ENCODE measurements at places on chromosomes 1 and 21.
A peak's percentile ranks its signal among the peaks of the same experiment; 100 is the strongest.

- DNase-seq = peak; percentile 80
Observed at GRCh38 chr1:187244623-187245022, 415.9 kb downstream of the PLA2G4A start.

DNA sequence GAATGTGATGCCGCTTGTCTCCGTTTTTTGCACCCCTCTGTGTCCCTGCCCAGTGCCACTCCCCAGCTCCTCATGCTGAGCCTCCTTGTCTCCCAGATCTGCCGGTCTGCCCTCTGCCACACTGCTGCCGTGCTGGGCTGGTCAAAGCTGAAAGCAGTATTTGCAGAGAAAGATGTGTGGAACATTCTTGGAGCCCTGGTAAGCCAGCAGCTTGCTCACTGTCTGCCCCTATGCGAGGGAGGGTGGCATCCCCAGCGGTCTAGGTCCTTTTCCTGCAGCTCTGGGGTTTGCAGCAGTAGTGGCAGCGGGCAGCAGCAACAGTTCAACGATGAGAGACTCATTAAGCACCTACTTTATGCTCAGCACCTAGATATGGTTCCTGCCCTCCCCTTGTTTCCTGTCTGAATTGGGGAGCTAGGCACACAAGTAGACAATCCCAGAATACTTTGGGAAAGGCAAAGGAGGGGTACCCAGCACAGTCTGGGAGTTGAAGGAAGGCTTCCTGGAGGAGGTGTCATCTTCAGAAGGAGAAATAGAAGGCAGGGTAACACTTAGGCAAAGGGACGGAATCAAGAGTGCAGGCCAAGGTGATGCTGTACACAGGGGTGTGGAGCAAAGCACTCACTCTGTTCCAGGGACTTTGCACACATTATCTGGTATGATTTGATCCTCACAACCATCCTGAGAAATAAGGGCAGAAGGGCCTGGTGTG lies 63.1 kb downstream of the KIF21B start:
- no peak for DNase-seq

GRCh38 chr1:21764615-21765423 lies 18.1 kb downstream of the USP48 start:
- DNase-seq = no peak

DNA sequence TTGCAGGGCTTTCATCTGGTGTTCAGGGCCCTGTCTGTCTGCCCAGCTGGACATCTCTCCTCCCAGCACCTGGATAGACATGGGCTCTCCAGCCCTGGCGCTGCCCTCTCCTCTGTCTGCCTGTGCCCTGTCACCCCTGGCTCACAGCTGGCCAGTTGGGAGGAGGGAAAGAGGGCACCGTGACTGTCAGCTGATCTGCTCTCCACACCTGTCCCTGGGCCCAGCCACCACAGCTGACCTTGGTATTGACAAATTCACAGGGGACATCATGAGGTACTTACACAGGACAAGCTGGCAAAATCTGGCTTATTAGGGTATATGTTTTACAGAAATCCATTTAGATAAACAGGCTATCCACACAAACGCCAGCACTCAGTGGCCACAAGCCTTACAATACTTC lies 8.3 kb downstream of the TNR start:
- no peak for DNase-seq

DNA sequence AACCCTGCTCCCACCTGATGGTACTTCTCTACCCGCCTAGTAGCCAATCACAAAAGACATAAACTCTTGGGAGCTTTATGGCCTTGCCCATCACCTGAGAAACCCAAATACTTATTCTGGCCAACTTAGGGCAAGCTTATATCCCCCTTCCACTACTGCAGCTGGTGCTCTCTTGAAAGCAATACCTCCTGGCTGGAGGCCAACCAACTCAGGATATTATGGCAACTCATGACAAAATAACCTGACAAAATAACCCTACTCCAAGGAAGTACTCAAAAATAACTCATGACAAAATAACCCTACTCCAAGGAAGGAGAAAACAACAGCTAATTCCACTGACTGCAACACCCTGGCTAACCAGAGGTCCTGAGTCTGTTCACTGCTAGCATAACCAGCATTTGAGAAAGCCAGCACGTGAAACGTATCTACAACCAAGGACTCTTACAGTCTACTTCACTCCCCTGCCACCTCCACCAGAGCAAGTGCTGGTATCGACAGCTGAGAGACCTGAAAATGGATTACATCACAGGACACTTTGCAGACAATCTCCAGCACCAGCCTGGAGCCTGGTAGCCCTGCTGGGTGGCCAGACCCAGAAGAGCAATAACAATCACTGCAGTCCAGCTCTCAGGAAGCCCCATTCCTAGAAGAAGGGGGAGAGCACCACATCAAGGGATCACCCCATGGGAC lies 179.9 kb downstream of the COL24A1 start:
- no peak for DNase-seq

- no peak for DNase-seq
Observed at GRCh38 chr1:8152731-8153702, 126.9 kb upstream of the ERRFI1 start.

GRCh38 chr1:55993646-55994318 lies 585.6 kb downstream of the PLPP3 start:
- DNase-seq = no peak

DNA sequence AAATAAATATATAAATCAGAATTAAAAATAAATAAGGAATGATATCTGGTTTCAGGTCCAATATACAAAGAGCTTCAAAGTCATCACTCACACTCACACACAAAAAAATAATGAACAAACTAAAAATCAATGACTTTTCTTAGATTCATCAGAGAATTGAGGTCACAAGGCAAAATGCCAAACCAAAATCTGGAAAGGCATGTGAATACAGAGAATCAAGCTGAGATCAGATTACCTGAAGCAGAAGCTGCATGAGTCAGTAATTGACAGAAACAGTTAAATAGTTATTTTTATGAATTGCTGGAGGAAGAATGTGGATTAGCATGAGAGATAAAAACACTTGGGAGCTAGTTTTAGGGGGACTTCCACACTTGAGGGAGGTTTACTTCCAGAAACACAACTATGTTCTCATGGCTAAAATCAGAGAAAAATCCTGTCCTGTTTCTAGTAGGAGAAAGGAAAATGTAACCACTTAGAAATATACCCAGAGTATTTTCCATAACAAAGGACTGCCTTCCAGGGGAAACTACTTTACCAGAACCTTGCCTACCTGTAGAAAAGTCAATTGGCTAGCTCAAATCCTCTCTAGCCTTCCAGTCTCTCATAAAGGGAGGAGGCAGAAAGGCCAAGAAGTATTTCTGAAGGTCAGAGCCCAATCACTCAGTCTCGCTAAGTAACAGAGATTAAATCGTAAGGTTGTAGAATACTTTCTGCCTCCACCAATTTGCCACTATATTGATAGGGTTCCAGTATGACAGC lies 536.6 kb upstream of the NR5A2 start:
- DNase-seq = peak; percentile 20

DNA sequence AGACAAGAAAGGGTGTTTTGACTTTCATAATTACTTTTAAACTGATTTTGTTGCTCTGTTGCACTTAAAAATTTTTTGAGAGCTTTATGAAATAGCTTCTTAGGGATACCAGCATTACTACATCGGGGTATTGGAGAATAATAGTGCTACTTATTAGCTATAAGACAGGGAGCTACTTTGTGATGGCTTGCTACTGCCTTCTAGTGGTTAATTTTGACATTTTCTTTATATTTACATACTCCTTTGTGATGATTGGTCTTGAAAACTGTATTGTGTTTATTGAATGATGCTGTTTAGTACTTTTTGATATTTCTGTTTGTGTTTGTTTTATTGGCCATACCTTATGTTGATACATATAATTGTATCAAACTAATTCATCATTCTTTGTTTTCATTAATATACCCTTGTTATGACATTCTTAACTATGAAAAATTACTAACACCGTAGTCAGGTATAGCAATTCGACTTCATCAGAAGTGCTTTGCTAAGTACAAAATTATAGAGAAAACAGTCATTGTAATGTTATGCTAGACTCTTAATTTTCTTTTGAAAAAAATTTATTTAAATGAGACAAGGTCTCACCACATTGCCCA lies 85.5 kb downstream of the CLIC4 start:
- peak; percentile 23 for DNase-seq

DNA sequence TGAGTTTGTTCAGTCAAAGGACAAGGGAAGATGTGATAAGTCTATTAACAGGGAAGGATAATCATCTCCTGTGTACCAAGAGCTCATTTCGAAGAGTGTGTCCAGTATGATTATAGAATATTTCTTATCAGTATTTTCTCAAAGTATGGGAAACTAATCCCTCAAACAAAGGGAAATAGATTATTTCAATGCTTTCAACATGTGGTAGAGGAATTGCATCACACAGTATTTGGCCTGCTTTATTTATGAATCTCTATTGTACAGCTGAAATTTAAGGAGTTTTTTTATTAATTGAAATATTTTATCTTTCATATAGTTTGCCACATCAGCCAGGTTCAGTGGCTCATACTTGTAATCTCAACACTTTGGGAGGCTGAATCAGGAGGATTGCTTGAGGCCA lies 151.0 kb downstream of the CLEC20A start:
- DNase-seq = no peak

GRCh38 chr1:214215583-214215982 lies 65.4 kb upstream of the SMYD2 start:
- no peak for DNase-seq

DNA sequence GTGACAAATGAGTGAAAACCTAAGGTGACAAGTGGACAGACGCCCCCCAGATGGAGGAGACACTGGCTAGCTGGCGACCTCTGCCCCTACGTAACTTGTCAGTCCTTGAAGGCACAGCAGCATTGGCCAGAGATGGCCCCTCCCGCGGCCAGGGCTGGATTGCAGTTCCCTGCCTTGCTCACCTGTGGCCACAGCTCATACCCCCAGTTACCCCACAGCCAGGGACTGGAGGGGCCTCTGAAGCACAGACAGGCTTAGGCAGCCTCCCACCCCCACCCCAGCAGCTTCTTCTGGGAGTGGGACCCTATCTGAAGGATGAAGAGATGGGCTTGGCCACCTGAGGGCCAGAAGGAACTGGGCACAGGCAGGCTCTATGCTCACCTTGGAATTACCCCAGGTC lies 3.7 kb downstream of the HES3 start:
- DNase-seq = no peak

- DNase-seq = no peak
Observed at GRCh38 chr21:37677006-37677405, 239.3 kb downstream of the KCNJ6 start.

GRCh38 chr1:235767795-235768194 lies 98.9 kb downstream of the LYST start:
- DNase-seq = no peak

DNA sequence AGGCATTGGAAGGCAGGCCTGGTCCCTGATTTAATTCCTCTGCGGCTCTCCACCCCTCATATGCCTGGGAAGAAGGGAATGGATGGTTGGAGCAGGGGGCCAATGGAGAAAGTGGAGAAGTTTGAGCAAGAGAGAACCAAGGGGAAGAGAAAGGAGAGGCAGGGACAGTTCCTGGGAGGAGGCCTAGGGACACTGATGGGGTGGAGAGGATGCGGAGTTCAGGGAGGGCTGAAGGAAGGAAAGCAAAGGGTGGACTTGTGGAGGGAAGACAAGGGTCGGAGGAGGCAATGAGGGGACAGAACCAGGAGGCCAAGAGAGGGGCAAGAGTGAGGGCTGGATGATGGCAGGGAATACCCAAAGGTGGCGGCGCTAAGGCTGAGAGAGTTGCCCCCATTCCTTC lies 7.1 kb downstream of the ZBTB7B start:
- no peak for DNase-seq

GRCh38 chr21:43768868-43769167 lies 7.3 kb downstream of the CSTB start:
- DNase-seq = no peak

GRCh38 chr1:239128541-239128940 lies 257.8 kb upstream of the CHRM3 start:
- DNase-seq = no peak

- no peak for DNase-seq
Observed at GRCh38 chr1:159177272-159177907, 6.0 kb downstream of the CADM3 start.

DNA sequence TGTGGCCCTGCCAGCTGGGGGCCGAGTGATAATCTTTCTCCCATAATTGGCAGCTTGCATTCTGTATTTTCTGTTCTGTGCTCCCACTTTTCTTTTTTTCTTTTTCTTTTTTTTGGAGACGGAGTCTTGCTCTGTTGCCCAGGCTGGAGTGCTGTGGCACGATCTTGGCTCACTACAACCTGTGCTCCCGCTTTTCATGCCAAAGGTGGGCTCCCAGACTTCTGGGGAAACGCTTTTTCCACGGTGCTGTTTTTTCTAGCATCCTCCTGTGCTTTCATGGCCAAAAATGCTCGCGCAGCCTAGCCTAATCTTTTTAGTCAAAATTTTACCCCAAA lies 585 bp upstream of the AHCTF1 start:
- DNase-seq = no peak

DNA sequence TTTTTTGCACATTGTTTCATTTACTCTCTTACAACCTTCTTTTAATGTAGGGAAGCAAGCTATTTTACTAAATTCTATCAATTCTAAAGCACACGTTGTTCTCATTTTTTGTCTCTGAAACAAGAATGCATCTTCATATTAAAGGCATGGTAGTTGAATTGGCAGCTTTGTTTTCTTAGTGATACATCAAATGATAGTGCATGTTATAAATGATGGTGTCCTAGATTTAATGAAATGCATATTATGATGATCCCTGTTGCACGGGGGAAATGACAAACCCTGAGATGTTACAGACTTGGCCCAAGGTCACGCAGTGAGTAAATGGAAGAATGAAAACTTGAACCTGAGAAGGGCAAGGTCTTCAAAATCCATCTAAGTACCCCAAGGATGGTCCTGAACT lies 213.1 kb downstream of the KAZN start:
- no peak for DNase-seq

DNA sequence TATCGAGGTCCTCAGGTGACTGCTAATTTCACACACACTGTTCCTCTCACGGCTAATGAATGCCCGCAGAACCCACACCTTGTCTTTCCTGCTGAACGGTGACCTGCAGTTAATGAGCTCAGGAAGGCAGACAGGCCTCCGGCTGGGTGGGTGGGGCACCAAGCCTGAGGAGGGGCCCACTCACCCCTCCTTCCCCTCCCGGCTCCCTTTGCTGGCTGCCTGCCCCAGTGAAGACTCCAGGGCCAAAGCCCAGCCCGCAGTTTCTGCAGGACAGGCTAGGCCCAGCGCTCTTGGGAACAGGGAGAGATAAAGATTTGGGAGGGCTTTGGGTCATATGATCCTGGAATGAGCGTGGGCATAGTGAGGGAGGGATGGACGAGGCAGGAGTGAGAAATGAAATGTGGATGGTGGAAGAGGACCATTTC lies 26.4 kb downstream of the FOXO6 start:
- DNase-seq = peak; percentile 72

Measured in NCI-H2171 (cell line).